Activated naive CD8-positive, alpha-beta T cell treated with anti-CD3 and anti-CD28 coated beads for 36 hours (primary cell): ENCODE measurements at places on chromosomes 2 and 18. TPM values are rescaled to one million over a fixed set of nuclear protein-coding genes. Genes with fewer than 3 reads are reported as not detected.

The SCN2A gene
- 0.06 TPM for total RNA-seq

The MOCOS gene
- 0.16 TPM for total RNA-seq

The DSEL gene
- total RNA-seq: 0.35 TPM

The C2orf15 gene
- total RNA-seq: 1.0 TPM

The DSC1 gene
- total RNA-seq: 0.93 TPM

The MRO gene
- total RNA-seq: not detected

The C2orf80 gene
- not detected for total RNA-seq
